NCI-H526 treated with DMSO at 0.1 percent for 48 hours (cell line): ENCODE measurements at places on chromosomes 16 and 17.

DNA sequence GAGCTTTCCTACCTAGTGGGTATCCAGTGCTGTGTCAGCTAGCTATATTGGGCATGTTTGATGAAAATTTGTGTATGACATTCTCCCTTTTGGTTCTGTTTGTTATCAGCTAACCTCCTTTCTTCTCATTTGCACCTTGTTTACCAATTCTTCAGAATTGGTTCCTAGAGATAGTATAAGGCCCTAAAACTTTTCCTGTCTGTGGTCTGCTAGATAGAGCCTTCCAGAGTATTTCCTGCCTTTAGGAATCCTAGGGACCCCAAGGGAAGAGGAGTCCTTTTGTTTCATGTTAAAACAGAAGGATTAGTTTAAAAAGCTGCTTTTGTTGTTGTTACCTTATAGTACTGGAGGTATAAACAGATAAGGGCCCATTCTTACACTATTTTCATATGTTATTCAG lies 11.5 kb downstream of the MAP3K3 start:
- no peak for DNase-seq

GRCh38 chr16:83539736-83540490 lies 267.9 kb upstream of the HSBP1 start:
- DNase-seq = no peak

GRCh38 chr17:61505846-61506627 lies 53.8 kb downstream of the TBX4 start:
- no peak for DNase-seq

GRCh38 chr16:24686678-24687077 lies 42.8 kb upstream of the TNRC6A start:
- DNase-seq = no peak

GRCh38 chr17:42459801-42460281 lies 1.2 kb downstream of the ATP6V0A1 start:
- peak; percentile 19 for DNase-seq

- DNase-seq = no peak
Observed at GRCh38 chr17:67449065-67449464, 72.0 kb downstream of the PITPNC1 start.

DNA sequence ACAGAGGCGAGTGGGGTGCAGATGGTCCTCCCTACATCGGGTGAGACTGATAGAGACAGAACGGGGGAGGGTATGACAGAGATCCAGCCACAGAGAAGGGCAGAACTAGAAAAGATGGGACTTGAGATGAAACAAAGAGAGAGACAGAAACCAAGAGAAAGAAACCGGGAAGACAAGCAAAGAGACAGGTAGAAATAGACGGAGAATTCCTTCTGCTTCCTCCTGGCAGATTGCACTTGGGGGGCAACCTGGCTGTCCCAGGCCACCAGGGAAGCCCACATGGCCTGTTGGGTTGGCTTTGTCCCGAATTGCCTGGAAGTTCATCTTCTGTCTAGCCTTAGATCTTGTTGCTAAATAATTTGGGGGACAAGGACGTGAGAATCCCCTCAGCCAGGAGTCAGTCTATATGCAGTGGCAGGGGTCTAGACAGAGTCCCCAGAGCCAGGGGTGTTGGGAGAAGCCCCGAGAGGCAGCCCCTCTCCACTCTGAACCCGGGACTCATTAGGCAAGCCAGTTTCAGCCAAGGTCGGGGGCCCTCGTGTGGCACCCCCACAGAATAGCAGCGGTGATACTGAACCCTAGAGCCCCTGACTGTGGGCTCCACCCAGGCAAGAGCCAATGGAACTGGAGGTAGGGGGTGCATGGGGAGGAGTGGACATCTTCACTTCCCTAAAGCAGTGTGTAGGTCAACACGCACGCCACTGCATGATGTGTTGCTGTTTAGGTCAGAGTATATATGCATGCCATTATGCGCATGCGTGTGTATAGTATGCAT lies 627 bp upstream of the TSPOAP1 start:
- DNase-seq = no peak

GRCh38 chr16:30372038-30372712 lies 1.9 kb upstream of the TBC1D10B start:
- no peak for DNase-seq

GRCh38 chr17:9472541-9472940 lies 103.1 kb downstream of the STX8 start:
- DNase-seq = no peak

DNA sequence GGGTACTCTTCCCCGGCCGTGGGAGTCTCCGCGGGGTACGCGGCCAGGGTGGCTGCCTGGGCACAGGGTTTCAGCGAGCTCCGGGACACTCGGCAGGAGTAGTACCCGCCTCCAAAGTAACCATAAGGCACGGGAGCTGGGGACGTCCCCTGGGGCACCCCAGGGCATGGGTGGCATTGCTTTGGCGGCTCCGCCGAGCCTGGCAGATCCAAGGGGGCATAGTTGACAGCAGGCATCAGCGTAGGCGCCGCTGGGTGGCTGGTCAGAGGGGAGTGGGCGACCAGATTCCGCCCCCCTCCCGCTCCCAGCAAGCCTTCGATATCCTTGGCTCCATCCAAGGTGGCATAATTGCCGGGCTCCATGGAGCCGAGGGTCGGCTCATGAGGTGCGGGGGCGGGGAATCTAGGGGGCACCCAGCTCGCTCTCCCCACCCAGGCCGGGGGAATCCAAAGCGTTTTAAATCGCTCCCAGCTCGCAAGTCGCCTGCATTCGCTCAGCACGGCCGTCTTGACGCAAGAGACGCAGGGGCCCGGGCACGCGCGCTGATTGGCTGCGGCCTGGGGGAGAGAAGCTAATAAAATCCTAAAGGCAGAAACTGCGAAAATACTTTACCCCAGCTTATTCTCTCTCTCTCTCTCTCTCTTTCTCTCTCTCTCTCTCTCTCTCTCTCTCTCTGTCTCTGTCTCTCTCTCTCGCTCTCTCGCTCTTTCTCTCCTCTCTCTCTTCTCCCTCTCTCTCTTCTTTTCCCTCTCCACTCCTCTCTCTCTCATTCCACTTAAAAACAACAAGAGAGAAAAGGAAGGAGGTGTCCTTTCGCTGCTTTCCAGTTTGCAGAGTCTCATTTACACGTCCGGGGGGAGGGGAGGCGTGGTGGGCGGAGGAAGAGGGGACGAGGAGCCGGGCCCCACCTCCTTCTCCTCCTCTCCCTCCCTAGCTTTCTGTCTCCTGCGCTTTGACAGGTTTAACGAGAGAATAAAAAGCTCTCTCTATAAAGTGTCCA lies at the start of gene HOXB13:
Gene HOXB13 (minus strand): TSS at position 519 of the 1,000 bp plus-strand sequence. CDS start 157 bp downstream, at position 362.
- DNase-seq = no peak

DNA sequence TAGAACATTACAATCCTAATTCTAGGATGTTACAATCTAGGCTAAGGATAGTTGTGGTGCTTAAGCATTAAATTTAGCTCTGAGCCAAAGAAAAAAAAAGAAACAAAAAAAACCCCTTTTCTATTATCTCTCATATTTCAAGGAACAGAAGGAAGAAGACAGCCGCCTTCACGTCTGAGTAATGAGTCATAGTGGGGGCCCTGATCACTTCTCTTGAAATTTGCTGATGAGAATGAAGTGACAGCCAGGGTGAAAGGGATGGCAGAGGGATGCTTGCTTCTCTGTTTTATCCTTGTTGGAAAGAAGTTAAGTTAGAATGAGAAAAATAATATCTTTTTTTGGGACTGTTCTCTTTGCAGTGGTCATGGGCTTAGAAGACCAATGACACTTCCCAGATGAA lies 82.6 kb upstream of the MPHOSPH6 start:
- DNase-seq = no peak

GRCh38 chr17:62064791-62065563 lies at the start of gene MED13:
TSS of gene MED13 (minus strand) at chr17:62065278. CDS start at chr17:62065205, 73 bp downstream.
- DNase-seq = peak; percentile 21

DNA sequence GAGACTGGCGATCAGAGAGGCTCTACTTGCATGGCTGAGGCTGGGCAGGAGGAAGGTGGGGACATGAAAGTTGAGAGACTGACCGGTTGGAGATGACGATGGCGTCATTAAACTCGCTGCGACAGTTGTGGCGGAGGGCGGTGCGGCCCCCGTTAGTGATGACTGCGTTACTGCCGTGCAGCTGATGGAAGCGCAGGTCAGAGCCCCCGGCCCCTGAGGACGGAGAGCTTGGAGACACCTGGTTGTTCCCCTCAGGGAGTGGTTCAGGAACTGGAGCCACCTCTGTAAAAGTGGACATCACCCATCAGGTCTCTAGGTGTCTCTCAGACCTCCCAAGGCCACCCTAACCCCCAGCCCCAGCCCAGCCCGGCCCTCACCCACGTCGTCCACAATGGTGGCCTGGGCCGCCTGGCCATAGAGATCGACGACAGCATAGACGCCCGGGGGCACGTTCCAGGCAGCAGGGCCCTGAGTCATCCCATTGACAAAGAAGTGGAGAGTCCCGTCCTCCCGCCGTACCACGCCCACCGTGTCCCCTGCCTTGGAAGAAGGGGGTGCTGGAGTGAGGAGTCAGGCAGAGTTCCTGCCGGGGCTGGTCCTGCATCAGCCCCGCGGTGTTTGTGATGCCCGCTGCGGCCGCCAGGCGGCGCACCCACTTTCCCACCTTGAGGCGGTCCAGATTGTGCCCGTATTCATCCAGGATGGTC lies 5.3 kb downstream of the NEURL4 start:
- no peak for DNase-seq

GRCh38 chr17:78854508-78854907 lies 13.9 kb upstream of the USP36 start:
- no peak for DNase-seq

DNA sequence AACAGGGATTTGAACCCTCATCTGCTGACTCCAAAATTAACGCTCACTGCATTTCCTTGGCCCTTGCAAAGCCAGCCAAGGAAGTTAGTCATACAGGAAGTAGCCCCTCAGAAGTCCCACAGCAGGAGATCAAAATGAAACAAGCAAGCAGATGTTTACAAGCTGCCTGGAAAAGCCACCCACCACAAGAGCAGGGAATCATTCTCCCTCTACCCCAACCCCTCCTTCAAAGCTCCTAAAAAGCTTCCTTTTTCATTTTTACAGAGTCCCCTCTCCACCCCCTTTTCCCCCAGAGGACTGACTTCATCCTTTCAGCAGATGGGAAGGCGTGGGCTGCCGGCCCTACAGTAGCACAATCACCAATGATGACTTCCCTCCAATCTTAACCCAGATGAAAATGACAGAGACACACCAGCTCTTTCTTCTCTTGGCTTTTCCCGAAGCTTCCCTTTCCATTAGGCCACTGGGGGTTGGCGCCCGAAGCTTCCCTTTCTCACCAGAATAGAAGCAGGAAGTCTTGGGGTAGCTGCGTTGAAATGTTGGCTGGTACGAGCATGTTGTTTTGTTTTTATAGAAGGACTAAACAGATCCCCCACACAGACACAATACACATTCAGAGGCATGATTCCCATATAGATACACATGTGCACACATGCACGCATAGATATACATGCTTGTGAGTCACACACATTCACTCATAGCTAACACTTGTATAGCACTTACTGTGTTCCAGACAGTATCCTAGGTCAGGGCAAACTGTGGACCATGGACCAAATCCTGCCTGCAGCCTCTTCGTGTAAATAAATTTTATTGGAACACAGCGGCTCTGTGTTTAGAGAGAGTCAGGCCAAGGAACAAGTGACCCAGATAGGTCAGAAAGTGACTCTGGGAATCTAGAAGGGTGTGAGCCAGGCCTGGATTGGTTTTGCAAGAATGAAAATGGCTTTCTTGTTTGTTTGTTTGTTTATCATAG lies 17.4 kb downstream of the ITPRIPL2 start:
- no peak for DNase-seq

DNA sequence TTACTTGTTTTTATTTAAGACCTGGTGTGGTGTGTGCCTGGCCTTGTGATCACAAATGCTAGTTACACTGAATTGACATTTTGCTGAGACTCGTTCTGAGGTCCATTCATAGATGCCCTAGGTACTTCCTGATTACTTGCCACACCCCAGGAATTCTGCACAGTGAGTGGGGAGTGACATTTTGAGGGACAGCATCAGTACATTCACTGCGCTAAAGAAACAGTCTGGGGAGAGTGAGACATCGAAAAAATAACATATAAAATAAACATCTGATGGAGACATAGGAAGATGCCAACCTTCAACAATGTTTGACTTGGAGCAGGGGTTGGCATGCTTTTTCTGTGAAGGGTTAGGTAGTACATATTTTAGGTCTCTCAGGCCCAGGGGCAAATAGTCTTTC lies 30.4 kb downstream of the ABCC1 start:
- DNase-seq = no peak

- no peak for DNase-seq
Observed at GRCh38 chr17:27348196-27348595, 54.3 kb downstream of the WSB1 start.

DNA sequence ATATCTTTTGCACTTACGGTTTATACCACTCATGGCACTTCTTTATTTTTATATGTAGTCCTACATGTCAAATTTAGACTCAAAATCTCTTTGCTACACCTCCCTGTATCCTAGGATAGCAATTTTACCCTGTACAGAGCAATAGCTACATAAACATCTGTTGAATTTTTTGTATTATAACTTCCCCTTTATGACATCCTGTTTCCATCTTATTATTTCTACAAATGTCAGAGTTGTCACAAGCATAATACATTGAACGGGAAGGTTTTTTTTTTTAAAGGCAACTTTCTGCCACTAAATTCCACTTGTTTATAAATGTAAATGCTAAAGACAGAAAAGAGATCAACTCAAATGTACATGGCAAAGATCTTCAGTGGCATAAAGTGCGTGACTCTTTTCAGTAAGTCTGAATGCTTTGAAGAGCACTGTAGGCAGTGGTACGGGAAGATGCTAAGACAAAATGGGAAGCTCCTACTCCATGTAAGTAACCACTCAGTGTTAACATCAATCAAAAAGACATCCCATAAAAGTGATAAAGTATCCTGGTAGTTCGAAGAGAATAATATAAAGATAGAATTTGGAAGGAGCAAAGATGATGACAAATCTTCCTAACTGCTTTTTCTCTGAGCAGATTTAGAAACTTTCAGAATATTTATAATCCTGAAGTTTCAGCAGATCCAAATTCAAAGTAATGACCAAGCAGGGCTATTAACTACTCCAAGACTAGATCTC lies 26.8 kb downstream of the GNA13 start:
- DNase-seq = no peak

- peak; percentile 54 for DNase-seq
Observed at GRCh38 chr16:13168091-13168572, 266.7 kb downstream of the SHISA9 start.

- DNase-seq = no peak
Observed at GRCh38 chr16:7705885-7706284, 373.2 kb downstream of the RBFOX1 start.

- DNase-seq = no peak
Observed at GRCh38 chr17:67855504-67856324, 30.4 kb downstream of the BPTF start.

DNA sequence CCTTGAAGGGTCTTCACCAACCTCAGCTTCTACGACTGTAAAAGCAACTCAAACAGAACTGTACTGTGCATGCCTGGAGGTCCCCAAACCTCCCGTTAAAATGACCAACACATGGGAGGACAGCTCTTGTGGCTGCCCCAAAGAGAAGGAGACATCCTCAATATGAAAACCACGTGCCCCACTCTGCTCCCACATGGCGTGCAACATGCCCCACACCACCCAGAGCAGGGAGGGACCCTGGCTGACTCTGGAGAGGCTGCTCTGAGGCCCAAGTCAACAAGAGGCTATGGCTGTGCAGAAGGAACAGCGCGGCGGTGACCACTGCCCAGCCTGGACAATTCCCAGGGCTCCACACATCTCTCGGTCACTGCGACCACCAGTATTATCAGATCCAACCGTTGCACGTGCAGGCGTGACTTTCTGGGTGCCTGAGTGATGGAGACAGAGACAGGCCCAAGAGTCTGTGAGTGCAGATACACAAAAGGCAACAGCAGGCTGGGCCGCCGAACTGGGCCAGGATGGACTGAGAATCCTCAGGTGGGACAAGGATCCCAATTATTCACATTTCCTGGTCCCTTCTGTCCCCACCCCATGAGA lies 1.4 kb downstream of the PLD6 start:
- DNase-seq = no peak
